Stimulated activated CD4-positive, alpha-beta T cell treated with anti-CD3 and anti-CD28 coated beads, Interleukin-2, amount 100 ng/mL, for 4 hours (primary cell): ENCODE measurements at places on chromosomes 11 and 22.

- peak; percentile 70 for DNase-seq
Observed at GRCh38 chr22:46563381-46564083, 26.1 kb upstream of the CELSR1 start.

DNA sequence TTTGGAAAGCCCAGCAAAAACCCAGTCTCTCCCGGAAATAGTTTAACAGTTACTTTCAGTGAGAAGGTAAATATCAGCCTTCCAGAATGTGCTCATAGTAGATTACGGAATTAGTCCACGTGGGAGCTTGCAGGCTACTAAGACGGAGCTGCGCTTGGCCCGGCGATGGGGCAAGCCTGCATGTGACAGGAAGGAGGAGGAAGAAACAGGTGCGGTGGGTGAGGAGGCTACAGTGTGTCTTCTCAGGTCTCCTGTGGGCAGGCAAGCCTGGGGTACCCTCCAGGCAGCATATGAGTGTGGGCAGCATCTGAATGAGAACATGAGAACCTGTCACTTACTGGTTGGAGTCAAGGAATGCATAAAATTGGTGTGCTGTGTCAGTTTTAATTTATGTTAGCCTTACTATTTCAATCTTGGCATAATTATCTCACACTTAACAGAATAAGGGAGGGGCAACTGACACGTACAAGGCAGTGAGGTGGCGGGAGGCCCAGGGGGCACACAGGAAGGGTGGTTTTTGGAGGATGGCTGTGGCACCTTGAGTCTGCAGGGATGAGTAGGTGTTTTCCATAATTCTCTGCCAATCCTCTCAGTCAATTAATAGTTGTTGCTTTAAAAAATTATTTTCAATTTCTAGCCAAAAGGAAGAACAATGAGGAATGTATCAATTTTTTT is 35.7 kb downstream of the CLMP start:
- no peak for DNase-seq

- DNase-seq = no peak
Observed at GRCh38 chr11:13595166-13595565, 73.3 kb upstream of the FAR1 start.

GRCh38 chr11:133993921-133994320 is 37.2 kb upstream of the IGSF9B start:
- no peak for DNase-seq

GRCh38 chr22:35443790-35444684 is 44.1 kb downstream of the MCM5 start:
- DNase-seq = no peak

DNA sequence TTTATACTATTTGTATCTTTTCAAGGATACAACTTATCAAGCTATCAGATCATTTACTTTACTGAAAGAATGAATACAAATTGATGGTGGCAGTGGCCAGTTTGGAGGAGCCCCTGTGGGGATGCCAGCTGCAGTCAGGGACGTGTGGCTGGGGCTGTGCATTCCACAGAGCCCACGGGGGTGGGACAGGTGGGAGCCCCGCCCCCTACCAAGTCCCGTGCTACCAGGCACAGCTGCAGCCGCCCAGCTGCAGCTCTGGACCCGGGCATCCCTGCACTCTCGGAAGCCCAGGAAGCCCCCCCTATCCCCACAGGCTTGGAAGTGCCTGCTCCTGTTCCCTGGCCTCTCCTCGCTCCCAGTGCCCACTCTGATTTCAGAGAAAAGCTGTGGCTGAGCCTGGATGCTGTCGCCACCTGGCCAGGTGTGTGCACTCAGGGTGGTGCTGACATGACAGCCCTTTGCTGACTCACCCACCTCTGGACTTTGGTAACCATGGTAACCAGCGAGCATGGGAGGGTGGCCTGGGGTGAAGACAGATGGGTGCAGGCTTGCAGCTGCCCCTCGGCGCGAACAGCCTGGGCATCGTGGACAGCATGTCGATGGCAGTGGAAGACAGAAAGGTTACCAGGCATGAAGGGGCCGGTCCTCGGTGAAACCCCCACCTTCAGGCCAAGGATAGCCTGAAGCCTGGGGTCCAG is 138.1 kb downstream of the SBF2 start:
- DNase-seq = no peak

DNA sequence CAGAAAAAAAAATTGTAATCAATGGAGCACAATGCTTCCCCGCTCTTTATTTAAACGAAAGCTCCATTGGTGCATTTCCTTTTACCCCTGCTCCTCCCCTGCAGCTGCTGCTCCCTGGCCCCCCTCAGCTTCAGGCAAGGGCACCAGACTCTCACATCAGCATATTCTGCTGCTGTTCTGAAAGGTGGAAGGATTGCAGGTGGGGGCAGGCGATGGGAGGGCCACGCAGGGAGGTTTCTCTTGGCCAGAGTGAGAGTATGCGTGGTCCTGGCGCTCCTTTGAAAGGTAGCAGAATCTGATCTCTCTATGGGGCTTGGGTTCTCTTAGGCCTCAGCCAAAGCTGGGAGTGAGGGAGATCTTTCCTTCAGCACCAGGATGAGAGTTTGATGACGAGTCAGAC is 240.9 kb upstream of the CADM1 start:
- no peak for DNase-seq

DNA sequence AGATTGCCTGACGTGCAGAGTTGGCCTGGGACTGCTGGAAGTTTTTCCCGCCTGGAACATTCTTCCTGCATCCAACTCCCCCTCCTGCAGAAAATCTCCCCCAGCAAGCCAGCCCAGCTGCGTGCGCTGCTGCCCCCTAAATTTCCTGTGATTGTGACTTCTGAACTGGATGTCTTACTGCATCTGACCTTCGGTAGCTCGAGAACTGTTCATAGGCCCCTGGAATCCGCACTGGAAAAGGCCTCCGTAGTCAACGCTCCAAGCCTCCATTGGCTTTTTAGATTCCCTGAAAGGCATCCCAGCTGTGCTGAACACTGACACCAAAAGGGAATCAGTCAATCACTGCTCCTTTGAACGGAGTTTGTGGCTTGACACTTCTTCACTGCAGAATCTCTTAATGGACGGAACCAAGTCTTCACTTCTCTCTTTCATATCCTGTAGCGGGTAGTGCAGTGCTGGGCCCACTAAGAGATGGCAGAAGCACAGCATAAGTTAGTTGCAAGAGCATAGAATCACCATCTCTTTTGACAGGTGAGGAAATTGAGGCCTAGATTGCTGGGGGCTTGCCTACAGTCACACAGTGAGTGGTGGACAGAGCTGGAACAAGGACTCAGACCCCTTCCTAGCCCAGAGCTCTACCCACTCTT is 14.2 kb upstream of the RASD2 start:
- no peak for DNase-seq
